ENCODE measurements at places on chromosomes 5 and 9. TPM values are rescaled to one million over a fixed set of nuclear protein-coding genes. Genes with fewer than 3 reads are reported as not detected.

Gene IL4
- total RNA-seq, result 1.8 TPM

- no peak for DNase-seq
Observed at GRCh38 chr5:72628771-72629371, 121.7 kb upstream of the ZNF366 start.

DNA sequence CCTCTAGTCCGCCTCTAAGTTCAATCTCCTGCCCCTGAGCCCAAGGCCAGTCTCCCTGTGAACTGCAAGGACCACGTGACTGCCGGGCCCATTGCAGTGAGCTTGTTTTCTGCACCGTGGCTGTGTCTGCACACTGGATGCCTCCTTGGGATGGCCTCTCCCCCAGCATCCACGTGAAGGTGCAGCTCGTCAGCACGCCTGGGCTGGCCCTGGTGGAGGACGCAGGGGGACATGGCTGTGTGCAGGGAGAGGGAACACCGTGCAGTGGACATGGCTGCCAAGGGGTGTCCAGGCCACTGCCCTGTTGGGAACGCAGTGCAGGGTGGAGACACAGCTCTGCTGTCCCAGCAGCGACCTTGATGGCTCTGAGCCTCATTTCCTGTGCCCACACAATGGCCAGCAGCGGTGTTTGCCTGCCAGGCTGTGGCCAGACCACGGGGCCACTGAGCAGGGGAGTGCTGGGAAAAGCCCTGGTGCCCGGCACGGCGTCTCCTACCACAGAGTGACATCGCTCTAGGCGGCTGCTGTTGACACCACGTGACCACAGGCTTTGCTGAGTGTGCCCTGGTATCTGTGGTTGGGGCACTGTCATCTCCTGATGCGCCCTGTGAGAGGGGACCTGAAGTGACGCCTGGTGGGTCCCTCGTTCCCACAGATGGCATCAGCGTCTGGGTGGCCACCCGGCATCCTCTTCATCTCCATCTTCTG lies 26.9 kb upstream of the EXOC3 start:
- no peak for DNase-seq

GRCh38 chr9:131667576-131667975 lies 72.3 kb downstream of the RAPGEF1 start:
- no peak for DNase-seq

Data from activated naive CD8-positive, alpha-beta T cell treated with anti-CD3 and anti-CD28 coated beads, Interleukin-2, amount 10 ng/mL, durations not matched to agents 7 days and 5 days (primary cell).